ENCODE measurements at places on chromosomes 1 and 21. TPM values are rescaled to one million over a fixed set of nuclear protein-coding genes. Genes with fewer than 3 reads are reported as not detected.

FAM177B gene
- 0.82 TPM for total RNA-seq

PTPN22 gene
- total RNA-seq, result 3.0 TPM

SAMD13 gene
- total RNA-seq, result 5.2 TPM

VPS72 gene
- 52.3 TPM for total RNA-seq

BRWD1 gene
- total RNA-seq, result 206 TPM

AMPD1 gene
- 0.71 TPM for total RNA-seq

EPHA8 gene
- total RNA-seq, result 33.2 TPM

RXFP4 gene
- not detected for total RNA-seq

SPRR2B gene
- not detected for total RNA-seq

ZBTB7B gene
- total RNA-seq, result 14.0 TPM

OR2L8 gene
- total RNA-seq, result not detected

SPRR2E gene
- not detected for total RNA-seq

FCRL1 gene
- total RNA-seq, result 0.44 TPM

HSF2BP gene
- total RNA-seq, result 2.9 TPM

FMO4 gene
- 5.7 TPM for total RNA-seq

OPTC gene
- 40.7 TPM for total RNA-seq

GFI1 gene
- 1.1 TPM for total RNA-seq

LCA5L gene
- total RNA-seq, result 3.8 TPM

CELA3B gene
- total RNA-seq, result not detected

PPFIA4 gene
- total RNA-seq, result 15.8 TPM

ARTN gene
- total RNA-seq, result 2.4 TPM

C4BPB gene
- 0.60 TPM for total RNA-seq

SPRR3 gene
- total RNA-seq, result not detected

C1orf53 gene
- total RNA-seq, result 4.7 TPM

DMRTA2 gene
- total RNA-seq, result 3.1 TPM

GNAI3 gene
- total RNA-seq, result 12.8 TPM

ADGRB2 gene
- total RNA-seq, result 32.9 TPM

AGO4 gene
- total RNA-seq, result 45.1 TPM

BLZF1 gene
- total RNA-seq, result 45.5 TPM

LRRC71 gene
- total RNA-seq, result not detected

OR14K1 gene
- total RNA-seq, result not detected

C1orf21 gene
- total RNA-seq, result 43.2 TPM

ARV1 gene
- total RNA-seq, result 18.6 TPM

GPR153 gene
- 17.4 TPM for total RNA-seq

LRRC38 gene
- total RNA-seq, result 1.6 TPM

SDC3 gene
- 49.3 TPM for total RNA-seq

ADAMTSL4 gene
- 53.7 TPM for total RNA-seq

RUNX1 gene
- 6.4 TPM for total RNA-seq

ITPKB gene
- total RNA-seq, result 32.5 TPM

RGS8 gene
- total RNA-seq, result 160 TPM

CYP2J2 gene
- 2.7 TPM for total RNA-seq

NFASC gene
- total RNA-seq, result 30.6 TPM

IRF6 gene
- total RNA-seq, result 7.8 TPM

WLS gene
- total RNA-seq, result 106 TPM

GJA8 gene
- total RNA-seq, result 40.3 TPM

BLACAT1 gene
- total RNA-seq, result 8.4 TPM

PTGS2 gene
- total RNA-seq, result 9.1 TPM

NBPF10 gene
- 2.0 TPM for total RNA-seq

KCNK2 gene
- 3.5 TPM for total RNA-seq

GSTM4 gene
- total RNA-seq, result 15.4 TPM

TDRD5 gene
- total RNA-seq, result 0.99 TPM

DDR2 gene
- 75.1 TPM for total RNA-seq

GAS5 gene
- total RNA-seq, result 292 TPM

FOXO6 gene
- total RNA-seq, result 26.5 TPM

MYOM3 gene
- 20.3 TPM for total RNA-seq

OR2M7 gene
- total RNA-seq, result not detected

GBP1 gene
- 30.1 TPM for total RNA-seq

KIAA1614 gene
- total RNA-seq, result 52.6 TPM

LHX8 gene
- total RNA-seq, result not detected
